IPS-NIHi11 (cell line): ENCODE measurements at places on chromosomes 5 and 9.

DNA sequence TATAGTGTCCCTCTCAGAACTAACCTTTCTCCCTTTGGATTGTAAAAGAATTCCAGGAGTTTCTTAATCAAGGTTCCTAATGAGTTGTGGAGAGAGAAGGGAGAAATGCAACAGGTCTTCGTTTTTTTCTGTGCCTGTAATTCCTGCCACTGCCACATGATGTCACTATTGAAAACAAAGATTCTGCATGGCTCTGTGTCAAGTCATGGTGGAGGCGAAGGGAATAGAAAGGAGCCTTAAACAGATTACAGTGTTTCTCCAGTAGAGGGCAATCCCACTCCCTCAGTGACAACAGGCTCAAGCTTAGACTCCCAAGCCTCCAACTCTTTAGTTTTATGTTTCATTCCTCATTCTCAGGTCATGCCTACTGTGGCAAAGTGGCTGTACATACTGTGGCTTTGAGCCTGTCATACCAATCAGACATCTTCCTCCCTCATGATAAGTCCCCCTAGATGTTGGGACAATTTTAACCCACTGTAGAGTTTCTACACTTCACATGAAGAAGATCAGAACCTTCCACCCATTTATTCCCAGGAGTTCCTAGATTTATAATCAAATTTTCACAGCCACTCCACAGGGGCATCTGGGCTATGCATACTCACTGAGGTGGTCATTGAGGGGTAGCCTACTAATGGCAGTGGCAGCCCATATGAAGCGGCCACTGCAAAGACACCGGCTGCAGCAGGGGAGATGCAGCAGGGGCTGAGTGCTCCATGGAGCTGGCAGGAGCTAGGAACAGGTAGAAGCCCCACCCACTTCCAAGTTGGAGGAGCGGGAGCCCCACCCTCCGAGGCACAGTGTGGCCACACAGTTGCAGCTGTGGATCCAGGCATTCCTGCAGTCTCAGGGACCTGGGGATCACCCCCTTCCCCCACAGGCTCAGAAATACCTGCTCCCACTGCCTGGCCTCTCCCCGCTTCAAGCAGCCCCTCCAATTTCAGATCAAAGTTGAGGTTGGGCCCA, 97.4 kb upstream of the TRIM32 start:
- DNase-seq = peak; percentile 85

- DNase-seq = no peak
Measured at GRCh38 chr9:85268131-85268530, 473.6 kb downstream of the AGTPBP1 start.

DNA sequence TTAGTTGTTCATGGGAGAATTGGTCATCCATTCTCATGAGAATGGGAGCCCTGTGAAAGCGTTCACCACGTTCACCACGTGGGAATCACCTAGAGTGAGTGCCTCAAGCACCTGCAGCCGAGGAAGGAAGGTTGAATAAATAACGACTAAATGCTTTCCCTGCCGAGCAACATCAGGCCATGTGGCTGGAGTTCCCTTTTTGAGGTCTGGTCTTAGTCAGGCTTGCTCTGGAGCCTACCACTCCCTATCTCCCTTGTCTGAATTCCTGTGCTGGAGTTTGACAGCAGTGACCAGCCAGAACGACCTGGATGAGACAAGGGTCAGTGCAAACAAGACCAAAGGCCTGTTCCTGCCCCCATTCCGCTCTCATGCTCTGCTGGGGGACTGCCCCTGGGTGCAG, 28.5 kb downstream of the KCNMB1 start:
- no peak for DNase-seq

- no peak for DNase-seq
Measured at GRCh38 chr9:120925535-120926396, 830 bp downstream of the TRAF1 start.

- no peak for DNase-seq
Measured at GRCh38 chr5:129001841-129002526, 36.7 kb downstream of the SLC27A6 start.

DNA sequence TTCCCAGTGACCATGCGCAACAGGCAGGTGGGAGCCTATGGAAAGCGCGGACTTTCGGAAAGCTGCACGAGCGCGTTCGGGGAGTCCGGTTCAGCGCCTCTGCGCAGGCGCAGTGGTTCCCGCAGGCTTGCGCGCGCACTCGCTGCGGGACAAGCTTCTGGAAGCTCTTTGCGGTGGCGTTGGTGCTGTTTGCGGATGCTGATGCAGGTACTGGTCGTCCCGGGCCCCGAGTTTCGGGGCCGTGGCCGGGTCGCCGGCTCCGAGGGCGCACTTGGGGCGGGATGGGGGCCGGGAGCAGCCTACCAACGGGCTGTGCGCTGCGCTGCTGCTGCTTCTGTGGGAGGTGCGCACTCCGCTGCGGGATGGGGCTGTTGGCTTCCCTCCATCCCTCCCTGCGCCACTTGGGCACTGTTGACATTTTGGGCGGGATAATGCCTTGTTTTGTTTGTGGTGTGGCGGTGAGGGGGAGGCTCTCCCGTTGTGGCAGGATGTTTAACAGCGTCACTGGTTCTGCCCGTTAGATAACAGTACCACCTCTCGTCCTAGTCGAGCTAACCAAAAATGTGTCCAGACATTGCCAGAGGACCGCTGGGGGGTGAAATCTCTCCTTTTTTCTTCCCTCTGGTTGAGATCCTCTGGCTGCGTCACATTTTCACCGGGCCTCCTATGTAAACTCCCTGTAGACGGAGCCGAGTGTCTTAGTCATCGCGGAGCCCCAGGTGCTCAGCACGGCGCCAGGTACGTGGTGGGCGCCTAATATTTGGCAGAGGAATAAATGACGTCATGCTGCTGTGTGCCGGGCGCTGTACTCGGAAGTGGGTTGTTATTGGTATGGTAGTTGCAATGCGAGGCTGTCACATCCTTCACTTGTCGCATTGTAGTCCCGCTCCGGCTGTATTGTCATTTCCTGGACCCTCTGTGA, at the start of gene ZNF483:
Gene ZNF483 (plus strand): TSS at position 124 of the 922 bp plus-strand sequence. CDS start 2,217 bp downstream, outside the sequence.
- DNase-seq = peak; percentile 85
